Stimulated activated CD4-positive, alpha-beta T cell treated with anti-CD3 and anti-CD28 coated beads, TNF-alpha, amount 100 ng/mL, for 48 hours (primary cell): ENCODE measurements at places on chromosomes 2 and 18.

- no peak for DNase-seq
Measured at GRCh38 chr2:23124214-23124750, 260.7 kb upstream of the KLHL29 start.

DNA sequence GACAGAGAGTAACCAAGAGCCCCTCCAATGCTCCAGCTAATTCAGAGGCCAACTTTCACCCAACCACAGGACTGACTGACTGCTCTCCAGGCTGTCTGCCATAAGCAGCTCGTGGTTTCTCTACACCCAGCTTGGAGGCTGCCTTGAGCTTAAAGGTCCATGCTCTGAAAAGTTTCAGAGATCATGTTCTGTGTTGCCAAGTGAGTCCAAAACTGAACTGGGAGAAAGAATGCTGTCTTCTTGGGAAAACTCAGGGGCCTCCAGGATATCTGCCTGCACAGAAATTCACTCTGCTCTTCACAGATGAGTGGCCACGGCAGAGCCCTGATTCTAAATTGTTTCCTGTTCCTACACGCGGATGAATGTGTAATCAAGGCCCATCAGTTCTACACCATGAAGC, 51.1 kb downstream of the LPIN2 start:
- no peak for DNase-seq

GRCh38 chr2:175430236-175430635, 248.7 kb upstream of the ATP5MC3 start:
- DNase-seq = no peak

- DNase-seq = no peak
Measured at GRCh38 chr2:234725528-234726264, 226.1 kb upstream of the SH3BP4 start.

GRCh38 chr2:152093464-152093863, 5.4 kb downstream of the CACNB4 start:
- DNase-seq = no peak

DNA sequence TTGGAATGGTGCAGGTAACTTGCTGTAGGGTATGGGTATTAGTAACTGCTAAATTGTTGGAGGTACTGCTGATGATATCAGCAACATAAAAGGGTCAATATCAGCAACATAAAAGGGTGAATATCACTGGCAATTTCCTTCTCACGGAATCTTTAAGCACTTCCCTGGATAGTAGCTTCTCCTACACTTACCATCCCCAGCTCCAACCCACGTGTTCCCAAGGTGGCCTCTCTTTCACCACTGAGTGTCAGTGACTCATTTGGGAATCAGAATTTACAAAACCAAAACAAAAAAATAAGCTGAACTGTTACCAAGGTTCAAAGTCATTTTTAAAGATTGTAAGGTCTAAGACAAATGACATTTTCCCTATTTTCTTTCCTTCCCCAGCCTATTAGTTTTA, 70.8 kb downstream of the LRP2 start:
- no peak for DNase-seq

GRCh38 chr2:38128653-38129052, 52.7 kb upstream of the CYP1B1 start:
- no peak for DNase-seq
